ENCODE measurements at places on chromosomes 6 and 20.

GRCh38 chr6:109204511-109204910 lies 109.2 kb downstream of the CEP57L1 start:
- DNase-seq = no peak

DNA sequence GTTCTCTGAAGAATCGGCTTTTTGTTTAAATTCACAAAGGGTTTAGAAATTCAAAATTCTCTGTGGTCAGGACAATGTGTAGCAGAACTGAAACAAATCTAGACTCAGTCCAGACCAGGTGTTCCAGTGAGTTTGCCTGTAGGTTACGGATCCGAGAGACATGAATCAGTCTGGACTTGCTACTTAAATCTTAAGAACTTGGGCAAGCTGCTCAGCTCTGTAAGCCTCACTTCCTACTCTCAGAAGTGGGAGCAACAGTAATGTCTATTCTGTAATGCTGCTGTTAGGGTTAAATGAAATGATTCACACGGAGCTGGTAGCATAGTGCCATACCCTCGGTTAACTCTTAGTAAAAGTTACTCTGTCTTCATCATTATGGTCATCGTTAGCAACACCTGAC lies 37.7 kb downstream of the HECA start:
- DNase-seq = no peak

- DNase-seq = no peak
These were observed 40.5 kb downstream of the ARMC2 start for GRCh38 chr6:108888745-108889144.

GRCh38 chr6:158387036-158387435 lies 74.8 kb downstream of the TULP4 start:
- no peak for DNase-seq

GRCh38 chr20:34703424-34704176 lies 544 bp upstream of the TP53INP2 start:
- DNase-seq = no peak

DNA sequence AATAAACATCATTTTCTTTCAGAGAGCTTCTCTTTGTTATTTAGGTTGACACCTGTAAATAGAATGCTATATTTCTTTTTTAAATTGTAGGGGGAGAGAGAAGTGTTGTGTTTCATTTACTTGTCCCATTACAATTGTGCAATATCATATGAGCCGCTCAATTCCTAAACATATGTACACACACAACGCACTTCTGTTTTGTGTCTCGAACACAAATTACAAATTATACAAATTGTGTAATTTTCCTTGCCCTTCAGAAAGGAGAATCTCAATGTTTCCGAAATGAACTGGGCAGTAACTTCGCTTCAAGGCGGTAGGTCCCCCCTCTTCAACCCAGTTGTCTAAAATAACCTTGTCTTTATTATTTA lies 2.6 kb upstream of the ABT1 start:
- no peak for DNase-seq

DNA sequence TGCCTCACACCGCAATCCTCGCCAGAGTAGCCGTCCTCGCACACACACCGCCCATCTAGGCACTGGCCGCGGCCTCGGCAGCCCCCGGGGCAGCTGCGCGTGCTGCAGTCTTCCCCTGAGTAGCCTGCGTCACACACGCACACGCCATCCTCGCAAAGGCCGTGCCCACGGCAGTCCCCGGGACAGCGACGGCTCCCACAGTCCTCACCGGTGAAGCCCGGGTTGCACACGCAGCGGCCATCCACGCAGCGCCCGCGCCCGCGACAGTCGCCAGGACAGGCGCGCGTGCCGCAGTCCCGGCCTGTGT lies 13.1 kb downstream of the TNXB start:
- DNase-seq = no peak

- DNase-seq = no peak
These were observed 85.3 kb downstream of the OGFRL1 start for GRCh38 chr6:71373943-71374342.
